Progenitor cell of endocrine pancreas (in vitro differentiated cells): ENCODE measurements at places on chromosomes 12 and 14. TPM values are rescaled to one million over a fixed set of nuclear protein-coding genes. Genes with fewer than 3 reads are reported as not detected.
A peak's percentile ranks its signal among the peaks of the same experiment; 100 is the strongest.

GRCh38 chr12:114302606-114303315 lies 103.2 kb downstream of the TBX5 start:
- peaks cover 3% of the 10 kb centered on the region for H3K4me1 ChIP-seq
- no peaks in the 10 kb centered on the region for H3K36me3 ChIP-seq
- no peak overlapping the region for H3K27ac ChIP-seq
- H3K27me3 ChIP-seq = peaks cover 24% of the 10 kb centered on the region
- DNase-seq = no peak
- H3K4me3 ChIP-seq = no peak overlapping the region

DNA sequence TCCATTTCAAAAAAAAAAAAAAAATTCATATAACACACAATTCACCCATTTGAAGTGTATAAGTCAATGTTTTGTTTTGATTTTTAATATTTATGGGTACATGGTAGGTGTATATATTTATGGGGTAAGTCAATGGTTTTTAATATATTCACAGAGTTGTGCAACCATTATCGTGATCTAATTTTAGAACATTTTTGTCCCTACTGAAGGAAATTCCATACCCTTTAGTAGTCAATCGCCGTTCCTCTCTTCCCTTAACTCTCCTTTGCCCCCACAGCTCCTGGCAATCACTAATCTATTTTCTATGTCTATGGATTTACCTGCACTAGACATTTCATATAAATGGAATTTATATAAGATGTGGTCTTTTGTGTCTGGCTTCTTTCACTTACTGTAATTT lies 92.8 kb downstream of the TRAFD1 start:
- H3K4me3 ChIP-seq = no peak overlapping the region
- H3K36me3 ChIP-seq = peaks cover 16% of the 10 kb centered on the region
- no peak overlapping the region for H3K27ac ChIP-seq

- H3K36me3 ChIP-seq = no peaks in the 10 kb centered on the region
- H3K27me3 ChIP-seq = peaks cover 25% of the 10 kb centered on the region
- H3K27ac ChIP-seq = peak overlapping the region; percentile 74
- DNase-seq = no peak
- H3K4me3 ChIP-seq = no peak overlapping the region
- H3K4me1 ChIP-seq = no peaks in the 10 kb centered on the region
Observed at GRCh38 chr12:132159555-132160003, 15.3 kb downstream of the NOC4L start.

DNA sequence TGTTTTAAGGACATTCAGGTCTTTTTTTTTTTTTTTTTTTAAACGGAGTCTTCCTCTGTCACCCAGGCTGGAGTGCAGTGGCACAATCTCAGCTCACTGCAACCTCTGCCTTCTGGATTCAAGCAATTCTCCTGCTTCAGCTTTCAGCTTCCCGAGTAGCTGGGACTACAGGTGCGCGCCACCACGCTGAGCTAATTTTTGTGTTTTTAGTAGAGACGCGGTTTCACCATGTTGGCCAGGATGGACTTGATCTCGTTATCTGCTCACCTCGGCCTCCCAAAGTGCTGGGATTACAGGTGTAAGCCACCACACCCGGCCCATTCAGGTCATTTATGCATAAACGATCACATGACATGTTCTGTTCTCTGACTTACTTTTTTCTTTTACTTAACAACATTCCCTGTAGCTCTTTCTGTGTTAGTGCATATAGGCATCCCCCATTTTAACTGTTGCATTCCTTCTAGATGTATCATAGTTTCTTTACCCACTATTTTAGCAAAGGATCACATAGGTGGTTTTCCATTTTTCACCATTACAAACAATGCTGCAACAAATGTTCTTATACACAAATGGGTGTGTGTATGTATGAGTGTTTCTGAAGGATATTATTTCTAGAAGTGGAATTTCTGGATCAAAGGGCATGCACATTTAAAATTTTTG lies 74.2 kb downstream of the ARF6 start:
- no peak overlapping the region for H3K4me3 ChIP-seq
- peaks cover 42% of the 10 kb centered on the region for H3K4me1 ChIP-seq
- H3K27me3 ChIP-seq = no peaks in the 10 kb centered on the region
- peak overlapping the region; percentile 96 for H3K27ac ChIP-seq
- DNase-seq = no peak

- no peaks in the 10 kb centered on the region for H3K4me1 ChIP-seq
- no peak for DNase-seq
- no peak overlapping the region for H3K4me3 ChIP-seq
Observed at GRCh38 chr12:90299666-90300065, 591.0 kb upstream of the ATP2B1 start.

- H3K27ac ChIP-seq = no peak overlapping the region
- peaks cover 5% of the 10 kb centered on the region for H3K27me3 ChIP-seq
- no peak for DNase-seq
- H3K4me1 ChIP-seq = peaks cover 8% of the 10 kb centered on the region
- H3K4me3 ChIP-seq = no peak overlapping the region
Observed at GRCh38 chr14:104166698-104167097, 28.3 kb downstream of the KIF26A start.

- DNase-seq = no peak
- no peak overlapping the region for H3K27ac ChIP-seq
- no peaks in the 10 kb centered on the region for H3K36me3 ChIP-seq
- no peaks in the 10 kb centered on the region for H3K4me1 ChIP-seq
Observed at GRCh38 chr14:28608443-28608842, 158.1 kb upstream of the FOXG1 start.

- peaks cover 27% of the 10 kb centered on the region for H3K27me3 ChIP-seq
- H3K4me1 ChIP-seq = peaks cover 2% of the 10 kb centered on the region
Observed at GRCh38 chr14:101783260-101784016, 21.9 kb downstream of the PPP2R5C start.

DNA sequence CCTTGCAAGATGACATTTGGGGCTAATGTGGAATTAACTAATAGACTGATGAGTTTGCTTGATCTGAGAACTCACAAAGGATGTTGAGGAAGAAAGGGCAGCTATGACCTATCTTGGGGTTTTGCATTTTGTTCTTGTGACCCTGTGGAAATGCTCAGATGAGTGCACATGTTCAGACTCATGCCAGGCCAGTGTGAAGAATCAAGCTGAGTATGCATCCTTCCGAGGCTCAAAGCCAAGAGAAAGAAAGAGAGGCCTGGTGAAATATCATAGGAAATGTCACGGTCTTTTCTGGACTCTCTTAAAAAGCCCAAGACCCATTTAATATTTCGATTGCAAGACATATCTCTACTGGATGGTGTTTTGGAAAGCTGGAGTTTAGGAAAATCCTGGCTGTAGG lies 96.3 kb downstream of the CACNA1C start:
- H3K4me1 ChIP-seq = peaks cover 16% of the 10 kb centered on the region
- H3K36me3 ChIP-seq = no peaks in the 10 kb centered on the region
- no peak overlapping the region for H3K27ac ChIP-seq
- H3K4me3 ChIP-seq = no peak overlapping the region
- DNase-seq = no peak
- peaks cover 15% of the 10 kb centered on the region for H3K27me3 ChIP-seq

GRCh38 chr12:104737113-104737512 lies 221.0 kb downstream of the SLC41A2 start:
- no peaks in the 10 kb centered on the region for H3K27me3 ChIP-seq
- H3K27ac ChIP-seq = no peak overlapping the region
- H3K4me3 ChIP-seq = no peak overlapping the region
- H3K4me1 ChIP-seq = peaks cover 2% of the 10 kb centered on the region
- H3K36me3 ChIP-seq = no peaks in the 10 kb centered on the region
- DNase-seq = no peak

DNA sequence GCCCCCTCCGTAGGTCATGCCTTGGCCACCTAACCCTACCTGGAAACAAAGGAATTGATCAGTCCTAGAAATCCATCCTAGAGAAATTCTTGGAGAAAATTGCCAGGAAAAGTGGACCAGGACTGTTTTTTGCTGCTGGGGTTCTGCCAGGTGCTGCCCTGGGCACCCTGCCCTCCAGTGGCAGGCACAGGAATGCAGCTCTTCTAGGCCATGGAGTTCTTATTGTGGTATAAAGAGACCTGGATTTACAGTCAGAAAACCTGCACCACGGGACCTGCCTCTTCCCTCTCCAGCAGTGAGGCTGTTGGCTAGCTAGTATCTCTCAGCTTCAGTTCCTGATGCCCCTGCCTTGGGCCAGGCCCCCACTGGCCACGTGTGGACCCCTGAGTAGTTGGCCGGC lies 59.7 kb downstream of the SLC24A4 start:
- no peak overlapping the region for H3K4me3 ChIP-seq
- H3K36me3 ChIP-seq = no peaks in the 10 kb centered on the region
- DNase-seq = no peak
- peaks cover 28% of the 10 kb centered on the region for H3K27me3 ChIP-seq
- H3K4me1 ChIP-seq = peaks cover 2% of the 10 kb centered on the region

DNA sequence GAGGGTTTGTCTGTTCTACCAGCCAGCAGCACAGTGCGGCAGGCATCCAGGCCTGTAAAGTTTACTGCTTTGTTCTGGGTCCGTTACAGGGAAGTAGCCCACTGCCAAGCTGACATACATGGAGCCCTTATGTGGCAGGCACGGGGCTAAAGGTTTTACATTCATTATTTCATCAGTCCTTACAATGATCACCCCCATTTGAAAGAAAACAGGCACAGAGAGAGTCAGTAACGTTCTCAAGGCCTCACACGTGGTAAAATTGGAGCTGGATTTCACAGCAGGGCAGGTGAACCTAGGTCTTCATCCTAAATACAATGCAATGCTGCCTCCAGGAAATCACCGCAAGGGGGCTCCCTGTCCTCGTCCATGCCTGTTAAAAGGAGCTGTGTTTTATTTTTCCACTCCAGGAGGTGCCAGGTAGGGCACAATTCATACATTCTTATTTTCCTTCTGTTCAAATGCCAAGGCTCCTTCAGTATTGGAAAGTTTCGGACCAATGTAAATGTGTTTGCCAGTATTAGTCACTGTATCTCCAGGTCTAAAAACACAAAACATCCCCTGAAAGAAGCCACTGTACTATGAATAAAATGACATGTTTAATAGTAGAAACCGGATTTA lies 172.2 kb upstream of the GZMB start:
- peaks cover 31% of the 10 kb centered on the region for H3K4me1 ChIP-seq
- peaks cover 12% of the 10 kb centered on the region for H3K27me3 ChIP-seq
- H3K36me3 ChIP-seq = no peaks in the 10 kb centered on the region
- peak; percentile 72 for DNase-seq

DNA sequence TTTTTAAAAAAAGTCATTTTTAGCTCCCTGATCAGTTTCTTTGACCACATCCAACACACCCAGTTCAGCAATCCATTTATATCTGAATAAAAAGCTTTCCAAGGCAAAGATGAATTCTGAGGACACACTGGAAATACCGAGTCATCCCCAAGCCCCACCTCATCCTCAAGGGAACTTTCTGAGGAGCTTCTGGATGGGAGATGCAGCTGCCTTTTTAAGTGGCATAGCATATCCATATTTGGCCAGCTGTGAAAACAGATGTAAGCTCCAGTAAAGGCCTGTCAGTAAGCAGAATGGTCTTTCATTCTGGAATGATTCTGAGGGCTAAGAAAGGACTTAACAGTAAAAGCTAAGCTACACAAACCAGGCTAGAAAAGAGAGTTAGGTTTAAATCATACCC lies 18.4 kb downstream of the ZFYVE1 start:
- peaks cover 8% of the 10 kb centered on the region for H3K36me3 ChIP-seq
- H3K27ac ChIP-seq = no peak overlapping the region
- H3K4me3 ChIP-seq = no peak overlapping the region

- H3K27me3 ChIP-seq = peaks cover 57% of the 10 kb centered on the region
- no peak for DNase-seq
- no peak overlapping the region for H3K27ac ChIP-seq
Observed at GRCh38 chr12:57892232-57892972, 45.9 kb upstream of the CTDSP2 start.

The HNF1A gene
- total RNA-seq = 13.7 and 15.1 TPM in 2 replicates

The TAS2R13 gene
- total RNA-seq = 3.0 and 3.4 TPM in 2 replicates

The ASCL1 gene
- total RNA-seq = 8.3 and 8.4 TPM in 2 replicates

The GPD1 gene
- 2.0 and 2.1 TPM in 2 replicates for total RNA-seq

The FIGNL2 gene
- total RNA-seq = 44.5 and 46.7 TPM in 2 replicates
